Hepatic stellate cell (primary cell): ENCODE measurements at places on chromosomes 2 and 18.

DNA sequence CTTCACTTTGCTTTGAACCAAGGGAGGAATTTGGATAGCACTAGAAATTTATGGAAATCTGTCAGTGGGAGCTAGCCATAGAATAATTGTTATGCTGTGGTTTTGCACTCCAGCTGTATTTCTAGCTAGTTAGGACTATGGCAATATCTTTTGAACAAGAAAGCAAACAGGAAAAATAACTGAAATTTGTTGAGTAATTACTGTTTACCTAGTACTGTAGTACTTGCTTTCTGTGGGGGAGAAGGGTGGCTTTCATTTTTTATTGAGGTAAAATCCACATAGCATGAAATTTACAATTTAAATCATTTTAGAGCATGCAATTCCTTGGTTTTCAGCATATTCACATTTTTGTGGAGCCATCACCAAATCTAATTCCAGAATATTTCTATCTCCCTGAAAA lies 28.4 kb downstream of the MBD5 start:
- DNase-seq = no peak

GRCh38 chr2:120477831-120478481 lies 132.0 kb downstream of the INHBB start:
- no peak for DNase-seq

- DNase-seq = peak; percentile 29
Measured at GRCh38 chr2:183037074-183037552, 1.1 kb downstream of the NCKAP1 start.

DNA sequence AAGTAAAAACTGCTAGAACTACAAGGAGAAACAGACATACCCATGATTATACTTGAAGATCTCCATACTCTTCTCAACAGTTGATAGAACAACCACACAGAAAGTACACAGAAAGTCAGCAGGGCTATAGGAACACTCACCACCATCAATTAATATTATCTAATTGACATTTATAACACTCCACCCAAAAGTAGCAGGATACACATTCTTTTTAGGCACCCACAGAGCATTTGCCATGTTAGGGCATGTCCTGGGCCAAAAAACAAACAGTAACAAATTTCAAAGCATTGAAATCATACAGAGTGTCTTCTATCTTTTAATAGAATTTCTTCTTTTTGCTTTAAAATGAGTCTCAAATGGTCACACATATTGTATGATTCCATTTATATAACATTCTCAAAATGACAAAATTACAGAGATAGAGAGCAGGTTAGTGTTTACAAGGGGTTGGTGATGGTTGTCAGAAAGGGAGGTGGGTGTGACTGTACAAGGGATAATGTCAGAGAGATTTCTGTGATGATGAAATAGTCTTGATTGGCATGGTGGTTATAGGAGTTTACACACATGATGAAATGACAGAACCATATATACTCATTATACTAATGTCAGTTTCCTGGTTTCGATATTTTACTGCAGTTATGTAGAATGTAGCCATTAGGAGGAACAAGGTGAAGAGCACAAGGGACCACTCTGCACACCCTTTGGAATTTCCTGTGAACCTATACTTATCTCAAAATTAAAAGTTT lies 82.8 kb downstream of the NCK2 start:
- DNase-seq = no peak

DNA sequence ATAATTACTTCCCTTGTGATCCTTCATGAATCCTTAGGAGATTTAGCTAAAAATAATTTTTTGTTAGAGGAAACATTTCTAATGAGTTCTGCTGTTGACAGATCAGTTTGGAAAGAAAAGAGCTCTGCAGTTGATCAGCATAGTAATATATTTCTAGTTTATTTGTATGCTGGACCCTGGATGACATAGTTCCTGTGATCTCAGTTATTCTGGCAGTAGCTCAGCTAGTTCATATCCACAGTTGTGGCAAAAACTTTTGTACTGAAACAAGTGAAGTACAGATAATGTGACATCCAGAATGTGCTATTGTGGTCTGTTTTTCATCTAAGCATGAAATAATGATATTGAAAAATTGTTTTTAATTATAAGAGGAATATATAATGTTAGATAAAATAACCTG lies 33.7 kb downstream of the ABI2 start:
- no peak for DNase-seq

DNA sequence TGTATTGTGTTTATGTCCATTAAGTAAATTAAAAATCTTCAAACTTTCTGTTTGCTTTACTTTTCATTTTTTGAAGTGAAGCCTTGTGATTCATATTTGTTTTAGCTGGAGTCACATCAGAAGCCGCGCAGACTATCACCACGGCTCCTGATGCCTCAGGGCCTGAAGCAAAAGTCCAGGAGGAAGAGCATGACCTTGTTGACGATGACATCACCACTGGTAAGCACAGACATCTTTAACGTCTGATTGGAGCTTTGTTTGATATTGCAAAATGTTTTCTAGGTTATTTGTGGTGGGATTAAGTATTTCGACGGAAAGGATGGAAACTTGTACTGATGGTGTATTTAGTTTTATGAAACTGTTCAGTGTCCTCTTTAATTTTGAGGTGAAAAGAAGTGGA lies 164.8 kb downstream of the WDR7 start:
- no peak for DNase-seq

GRCh38 chr2:132757002-132757589 lies 87.1 kb upstream of the LYPD1 start:
- DNase-seq = no peak

DNA sequence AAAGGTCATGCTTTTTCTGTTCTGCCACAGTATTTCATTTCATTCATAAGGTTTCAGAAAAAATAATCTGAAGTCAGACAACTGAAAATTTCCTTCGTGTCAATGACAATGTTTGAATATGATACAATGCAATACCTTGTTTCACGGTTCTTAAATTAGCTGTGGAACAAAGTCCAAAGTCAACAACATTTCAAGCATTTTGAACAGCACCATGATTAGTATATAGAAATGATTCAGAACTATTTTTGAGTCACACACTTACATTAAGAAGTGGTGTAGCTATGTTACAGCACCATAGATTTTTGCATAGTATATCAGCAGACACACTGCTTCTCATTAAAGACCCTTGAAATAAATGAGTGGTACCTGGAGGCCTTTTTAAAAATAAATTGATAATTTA lies 178.3 kb upstream of the DSEL start:
- no peak for DNase-seq

- DNase-seq = no peak
Measured at GRCh38 chr2:78718024-78718423, 307.5 kb upstream of the REG3G start.

DNA sequence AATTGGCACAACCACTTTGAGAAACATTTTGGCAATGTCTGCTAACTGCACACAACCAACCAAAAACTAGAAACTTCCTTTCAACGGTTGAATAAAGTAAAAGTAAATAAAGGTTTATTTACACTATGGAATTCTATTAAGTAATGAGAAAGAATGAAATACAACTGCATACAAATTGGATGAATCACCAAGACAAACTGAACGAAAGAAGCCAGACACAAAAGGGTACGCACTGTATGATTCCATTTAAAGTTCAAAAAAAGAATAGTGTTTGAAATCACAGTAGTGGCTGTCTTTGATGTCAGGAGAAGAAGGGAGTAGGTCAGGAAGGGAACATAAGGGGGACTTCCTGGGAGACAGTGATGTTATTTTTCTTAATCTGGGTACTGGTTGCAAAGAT lies 46.5 kb upstream of the SULT1C3 start:
- no peak for DNase-seq

GRCh38 chr18:56541793-56542192 lies 96.6 kb downstream of the TXNL1 start:
- DNase-seq = no peak

DNA sequence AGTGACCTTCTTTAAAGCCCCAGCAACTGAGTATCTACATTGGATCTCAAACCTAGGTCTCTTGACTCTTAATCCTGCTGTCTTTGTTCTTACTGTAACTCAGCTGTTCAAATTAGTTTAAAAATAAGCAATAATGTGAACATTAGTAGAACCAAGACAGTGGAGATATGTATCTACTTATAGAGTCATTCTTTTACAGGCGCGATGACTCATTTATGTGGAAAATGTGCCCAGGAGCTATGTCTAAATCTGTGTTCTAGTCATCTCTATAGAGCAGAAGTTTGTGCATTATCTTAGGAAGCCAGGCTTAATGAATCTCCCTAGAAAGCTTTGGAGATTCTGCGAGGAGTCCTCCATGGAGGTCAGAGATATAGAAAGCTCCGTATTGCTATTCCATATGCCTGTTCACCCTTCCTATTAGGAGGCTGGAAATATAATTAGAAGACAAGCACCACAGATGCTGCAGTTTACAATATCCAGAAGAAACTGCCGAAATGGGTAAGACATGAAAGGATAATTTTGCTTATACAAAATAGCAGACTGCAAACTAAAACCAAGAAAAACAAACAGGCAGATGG lies 211.6 kb downstream of the TRIB2 start:
- DNase-seq = peak; percentile 41

DNA sequence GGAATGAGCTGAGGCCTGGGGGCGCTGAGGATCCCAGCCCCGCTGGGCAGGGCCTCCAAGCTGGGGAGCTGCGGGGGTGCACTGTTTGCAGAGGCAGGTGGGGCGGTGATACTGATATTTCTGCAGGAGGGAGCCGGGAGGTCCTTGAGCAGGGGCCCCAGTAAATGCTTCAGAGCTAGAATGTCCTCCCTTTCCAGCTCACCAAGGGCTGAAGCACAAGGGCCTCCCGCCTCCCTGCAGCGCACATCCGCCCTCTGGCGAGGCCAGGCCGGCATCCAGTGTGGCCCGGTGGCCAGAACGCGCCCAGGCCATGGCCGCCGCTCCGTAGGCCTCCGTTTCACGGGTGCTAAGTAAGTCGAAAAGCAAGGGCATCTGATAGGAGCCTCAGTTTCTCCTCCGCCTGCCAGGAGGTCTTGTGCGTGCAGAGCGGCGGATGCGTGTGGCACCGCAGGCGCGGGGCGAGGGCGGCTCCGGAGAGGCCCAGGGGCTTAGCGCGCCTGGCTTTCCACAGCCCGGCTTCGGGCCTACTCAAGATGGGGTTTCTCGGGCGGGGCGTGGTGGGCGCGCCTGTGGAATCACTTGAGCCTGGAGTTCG lies 29.5 kb upstream of the CHMP1B start:
- DNase-seq = no peak

DNA sequence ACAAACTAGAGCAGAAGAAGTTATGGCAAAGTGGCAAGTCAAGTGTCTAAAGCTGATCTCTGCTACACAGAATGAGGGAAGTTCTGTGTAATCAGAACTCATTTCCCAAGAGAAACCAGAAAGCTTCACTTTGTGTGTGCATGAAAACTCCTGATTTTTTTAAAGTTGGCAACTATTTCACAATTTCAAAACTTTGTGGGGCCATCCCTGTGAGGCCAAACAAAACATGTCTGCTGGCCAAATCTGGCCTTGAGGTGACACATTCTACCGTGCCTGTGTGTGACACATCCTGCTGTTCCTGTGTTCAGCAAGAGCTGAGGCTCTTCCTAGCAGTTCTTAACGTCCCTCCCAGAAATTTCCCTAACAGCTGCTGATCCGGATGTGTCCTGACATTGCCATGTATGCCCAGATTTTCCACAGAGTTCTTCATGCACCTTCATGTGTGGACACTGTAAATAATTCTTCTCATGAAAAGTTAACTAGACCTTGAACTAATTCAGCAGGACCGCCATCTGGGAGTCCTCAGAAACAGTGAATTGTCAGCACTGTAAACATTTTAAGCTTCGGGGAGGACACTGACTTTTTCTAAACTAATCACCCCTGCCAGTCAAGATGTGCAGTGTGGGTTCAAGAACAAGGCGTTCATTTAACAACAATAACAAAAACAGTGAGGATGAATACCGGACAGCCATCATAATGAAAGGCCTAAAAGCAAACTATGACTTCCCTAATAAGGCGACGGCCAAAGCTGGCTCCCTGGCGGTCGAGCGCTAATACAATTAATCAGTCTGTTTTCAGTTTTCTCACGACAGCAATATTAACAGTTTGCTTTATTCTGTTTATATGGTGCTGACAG lies 99.0 kb downstream of the PLEKHM3 start:
- DNase-seq = peak; percentile 85

- DNase-seq = peak; percentile 55
Measured at GRCh38 chr2:217551252-217551899, 451.4 kb downstream of the TNS1 start.

DNA sequence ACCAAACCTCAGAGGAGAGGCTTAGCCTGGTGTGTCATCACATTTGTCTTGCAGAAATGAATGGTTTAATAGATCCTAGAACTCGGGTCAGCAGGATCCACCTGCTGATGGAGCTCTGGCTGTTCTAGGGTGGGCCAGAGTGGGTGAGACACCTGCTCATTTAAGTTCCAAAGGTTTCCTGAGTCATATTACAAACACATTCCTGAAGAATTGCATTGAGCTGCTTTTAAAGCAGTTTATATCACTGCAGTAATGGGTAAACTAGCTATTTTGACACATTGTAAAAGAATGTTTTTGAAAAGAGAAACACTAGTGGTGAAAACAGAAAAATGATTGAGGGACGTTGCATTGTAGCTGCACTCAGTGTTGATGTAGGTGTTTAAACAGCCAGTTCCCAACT lies 175.3 kb upstream of the TCF4 start:
- DNase-seq = peak; percentile 21

GRCh38 chr2:158717366-158718195 lies 77.5 kb upstream of the DAPL1 start:
- DNase-seq = no peak

- DNase-seq = no peak
Measured at GRCh38 chr2:62147610-62148301, 48.2 kb upstream of the B3GNT2 start.

- no peak for DNase-seq
Measured at GRCh38 chr2:126978333-126978732, 79.6 kb downstream of the TEX51 start.

DNA sequence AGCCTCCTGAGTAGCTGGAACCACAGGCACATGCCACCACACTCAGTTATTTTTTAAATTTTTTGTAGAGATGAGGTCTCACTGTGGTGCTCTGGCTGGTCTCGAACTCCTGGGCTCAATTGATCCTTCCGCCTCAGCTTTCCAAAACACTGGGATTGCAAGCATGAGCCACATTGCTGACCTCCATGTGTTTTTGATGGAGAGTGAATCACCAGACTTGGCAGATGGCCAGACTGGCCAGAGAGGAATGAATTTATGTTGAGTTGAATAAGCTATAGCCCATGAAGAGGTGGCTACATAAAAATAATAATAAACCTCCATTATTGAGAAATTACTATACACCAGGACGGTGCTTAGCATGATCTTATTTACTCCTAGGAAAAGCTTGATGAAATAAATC lies 91.5 kb downstream of the MREG start:
- peak; percentile 37 for DNase-seq

GRCh38 chr2:64978514-64979268 lies 10.5 kb upstream of the SLC1A4 start:
- DNase-seq = no peak

DNA sequence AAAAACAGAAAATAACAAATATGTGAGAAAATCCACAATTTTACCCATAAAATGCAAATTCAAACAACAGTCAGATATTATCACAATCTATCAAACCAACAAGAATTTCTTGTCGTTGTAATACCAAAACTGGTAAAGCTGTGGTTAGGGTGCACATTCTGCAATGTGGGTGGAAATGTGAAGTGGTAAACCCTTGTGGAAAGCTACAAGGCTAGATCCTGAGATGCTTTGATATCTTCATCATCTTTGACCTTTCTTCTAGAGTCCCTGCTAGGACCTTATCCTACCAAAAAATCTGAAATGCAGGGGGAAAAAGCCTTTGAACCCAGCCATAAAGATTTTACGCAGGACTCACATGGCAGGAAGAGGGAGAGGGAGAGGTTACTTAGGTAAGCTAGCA lies 17.2 kb upstream of the ATG16L1 start:
- no peak for DNase-seq
